Uterus (tissue), 4 donors: ENCODE measurements at places on chromosomes 3 and 15. TPM values are rescaled to one million over a fixed set of nuclear protein-coding genes. Genes with fewer than 3 reads are reported as not detected.

Gene MYZAP
- 22.5 TPM for total RNA-seq

Gene FBXW12
- not detected for total RNA-seq

Gene FMN1
- 3.8 TPM for total RNA-seq

GRCh38 chr3:4493941-4494894 is 1.1 kb downstream of the ITPR1 start:
- no peaks in the 10 kb centered on the region for H3K4me1 ChIP-seq
- no peak for DNase-seq
- H3K36me3 ChIP-seq = no peaks in the 10 kb centered on the region

DNA sequence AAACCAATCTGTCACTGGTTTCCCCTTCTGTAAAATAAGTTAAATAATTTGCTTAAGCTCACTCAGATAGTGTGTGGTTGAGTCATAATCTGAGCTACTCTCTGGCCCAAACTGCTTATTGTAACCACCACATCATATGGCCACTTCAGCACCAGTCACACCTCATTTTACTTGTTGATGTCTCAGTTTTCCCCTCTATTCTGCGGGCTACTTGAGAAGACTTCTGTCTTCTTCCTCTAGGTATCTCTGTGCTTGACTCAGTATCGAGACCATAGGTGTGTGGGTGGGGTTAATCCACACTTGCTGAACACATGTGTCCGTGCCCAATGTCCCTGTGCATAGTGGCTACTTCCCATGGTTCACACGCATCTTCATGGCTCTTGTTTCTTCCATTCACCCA is 32.9 kb downstream of the CRYGS start:
- no peaks in the 10 kb centered on the region for H3K27me3 ChIP-seq
- H3K36me3 ChIP-seq = no peaks in the 10 kb centered on the region
- H3K4me3 ChIP-seq = no peak overlapping the region
- peaks cover 6% of the 10 kb centered on the region for H3K4me1 ChIP-seq
- no peak overlapping the region for H3K27ac ChIP-seq
